ENCODE measurements at places on chromosomes 7 and 10.
A peak's percentile ranks its signal among the peaks of the same experiment; 100 is the strongest.

- no peak for DNase-seq
Measured at GRCh38 chr7:137717045-137717444, 129.7 kb downstream of the DGKI start.

DNA sequence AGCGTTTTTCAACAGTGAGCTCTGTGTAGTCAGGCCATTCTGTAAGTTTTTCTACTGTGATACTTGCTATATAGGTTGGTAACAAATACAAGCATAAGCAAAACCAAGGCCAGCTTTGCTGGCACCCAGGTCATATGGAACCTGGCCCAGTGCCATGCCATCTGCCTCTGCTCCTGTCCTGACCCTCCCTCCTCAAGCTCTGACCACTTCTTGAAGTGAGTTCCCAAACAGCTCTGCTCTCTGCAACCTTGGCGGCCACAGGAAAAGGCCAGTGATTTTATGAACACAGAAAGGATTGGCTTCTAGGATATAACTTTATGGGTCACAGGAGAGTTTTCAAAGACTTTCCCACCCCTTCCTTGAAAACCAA, 12.8 kb downstream of the NOD1 start:
- DNase-seq, result no peak

- no peak for DNase-seq
Measured at GRCh38 chr10:13847201-13847631, 260.5 kb downstream of the PRPF18 start.

- peak; percentile 44 for DNase-seq
Measured at GRCh38 chr7:81846398-81846797, 76.6 kb upstream of the HGF start.

DNA sequence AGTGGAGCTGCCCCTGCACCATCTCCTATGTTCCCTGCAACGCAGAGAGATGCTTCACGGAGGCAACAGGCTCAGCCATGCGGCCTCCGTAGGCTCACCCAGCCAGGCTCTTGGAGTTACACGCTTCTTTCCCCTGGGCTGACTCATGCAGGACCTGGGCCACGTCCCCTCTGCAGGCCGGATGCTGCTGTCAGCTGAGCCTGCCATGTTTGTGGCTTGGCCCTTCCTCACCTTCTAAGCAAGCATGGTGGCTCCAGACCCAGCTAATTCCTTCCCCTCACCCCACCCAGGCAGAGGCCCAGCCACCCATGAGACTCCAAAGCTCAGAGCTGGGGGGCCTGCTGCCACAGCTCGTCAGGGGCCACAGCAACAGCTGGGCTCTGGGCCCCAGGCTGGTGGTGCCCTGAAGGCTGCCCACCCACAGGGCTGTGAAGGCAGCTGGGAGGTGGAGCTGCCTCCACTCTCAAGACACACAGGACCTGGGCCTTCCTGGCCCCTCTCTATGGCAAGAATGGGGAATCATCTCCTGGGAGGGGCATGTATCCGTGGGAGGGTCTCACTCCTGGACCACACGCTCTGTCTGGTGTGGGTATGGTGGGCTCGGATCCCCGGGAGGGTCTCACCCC, 219.6 kb downstream of the ELFN1 start:
- peak; percentile 88 for DNase-seq

DNA sequence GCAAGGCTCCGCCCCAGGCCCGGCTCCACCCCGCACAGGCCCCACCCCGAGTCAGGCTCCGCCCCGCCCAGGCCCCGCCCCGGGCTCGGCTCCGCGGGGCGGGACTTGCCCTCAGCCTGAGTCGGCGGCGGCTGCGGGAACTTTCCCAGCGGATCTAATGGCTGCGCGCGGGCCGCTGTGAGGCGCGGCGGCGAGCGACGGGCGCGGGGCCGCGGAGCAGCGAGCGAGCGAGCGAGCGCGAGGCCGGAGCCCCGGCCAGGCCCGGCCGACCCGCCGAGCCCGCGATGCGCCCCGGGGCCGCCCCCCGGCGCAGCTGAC, at the start of gene INPP5A:
TSS of gene INPP5A (plus strand) at position 104 of the 318 bp plus-strand sequence. CDS start 310 bp downstream, outside the sequence.
- no peak for DNase-seq

GRCh38 chr10:10295537-10295936, 722.1 kb upstream of the CELF2 start:
- DNase-seq, result no peak

- no peak for DNase-seq
Measured at GRCh38 chr10:124629415-124629814, 114.8 kb downstream of the FAM53B start.

DNA sequence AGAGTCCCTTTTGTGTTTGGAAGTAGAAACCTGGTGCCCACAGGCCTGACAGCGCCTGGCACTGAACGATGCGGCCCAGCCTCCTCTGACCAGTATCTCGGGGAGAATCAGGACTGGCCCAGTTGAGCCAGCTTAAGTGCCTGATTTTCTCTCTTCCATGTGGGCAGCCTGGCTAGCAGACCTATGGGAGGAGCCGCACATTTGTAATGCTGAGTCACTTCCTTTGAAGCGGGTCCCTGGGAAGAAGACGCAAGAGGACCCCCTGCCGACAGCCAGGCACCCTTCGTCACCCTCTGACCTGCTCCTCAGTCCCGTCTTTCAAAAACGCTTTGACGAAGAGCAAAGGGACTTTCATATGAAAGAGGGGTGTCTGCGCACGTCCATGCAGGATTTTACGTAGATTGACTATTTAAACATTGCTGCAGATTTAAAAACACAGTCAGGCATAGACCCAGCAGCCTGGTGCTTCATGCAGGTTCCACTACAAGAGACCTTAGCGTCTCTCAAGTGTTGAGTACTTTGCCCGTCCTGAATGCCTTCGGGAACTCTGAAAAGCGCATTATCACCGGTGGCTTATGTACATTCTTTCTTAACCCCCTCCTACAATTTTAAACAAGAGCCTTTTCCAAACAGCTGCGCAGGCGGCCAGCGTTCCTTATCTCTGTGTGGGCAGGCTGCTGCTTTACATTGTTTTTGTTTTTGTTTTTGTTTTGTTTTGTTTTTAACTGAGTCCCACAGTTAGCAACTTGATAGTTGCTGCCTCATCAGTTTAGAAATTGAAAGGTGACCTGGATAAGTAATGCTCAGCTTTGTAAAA, 36.5 kb upstream of the AP5Z1 start:
- DNase-seq, result peak; percentile 39

DNA sequence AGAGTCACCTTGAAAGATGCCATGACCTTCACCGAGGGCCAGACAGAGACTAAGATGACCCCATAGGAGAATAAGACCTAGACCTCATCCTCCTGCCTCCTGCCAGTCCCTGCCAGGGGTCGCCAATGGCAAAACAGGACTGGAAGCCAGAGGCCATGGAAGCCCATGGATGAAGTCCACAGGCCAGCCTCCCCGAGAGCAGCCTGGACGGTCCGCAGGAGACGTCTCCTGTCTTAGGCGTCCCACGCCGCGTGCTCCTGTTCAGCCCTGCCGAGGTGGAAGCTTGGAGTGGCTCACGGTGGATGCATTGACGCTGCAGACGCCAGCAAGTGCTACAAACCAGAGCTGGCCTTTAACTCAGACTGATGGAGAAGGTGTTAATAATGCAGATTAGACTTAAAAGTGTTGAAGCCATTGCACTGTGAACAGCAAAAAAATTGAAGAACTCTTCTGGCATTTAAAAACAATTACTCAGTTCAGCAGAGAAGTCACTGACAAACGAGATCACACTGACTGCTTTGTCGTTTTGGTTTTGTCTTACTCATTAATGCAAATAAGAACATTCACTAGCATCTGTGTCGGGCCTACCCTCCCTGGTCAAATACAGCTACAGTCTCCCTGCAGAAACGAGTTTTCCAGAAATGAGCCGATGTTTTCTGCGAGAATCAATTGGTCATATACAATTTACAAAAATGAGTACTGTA, 38.1 kb upstream of the FAM20C start:
- no peak for DNase-seq

DNA sequence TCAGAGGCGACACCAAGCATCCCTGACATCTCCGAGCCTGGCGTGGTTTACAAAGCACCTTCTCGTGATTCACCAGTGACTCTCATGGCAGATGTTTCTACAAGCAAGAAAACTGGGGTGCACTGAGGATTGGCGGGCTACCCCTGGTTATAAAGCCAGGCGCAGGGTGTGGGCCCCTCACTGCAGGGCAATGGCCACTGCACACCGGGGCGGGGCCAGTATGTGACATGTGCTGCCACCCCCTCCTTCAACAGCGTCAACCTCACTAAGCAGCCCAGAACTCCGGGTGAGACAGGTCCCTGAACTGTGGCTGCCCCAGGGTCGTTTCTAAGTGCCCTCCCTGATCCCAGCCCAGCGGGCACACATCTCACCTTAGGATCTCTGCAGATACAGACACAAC, 63.8 kb downstream of the CHST15 start:
- no peak for DNase-seq

DNA sequence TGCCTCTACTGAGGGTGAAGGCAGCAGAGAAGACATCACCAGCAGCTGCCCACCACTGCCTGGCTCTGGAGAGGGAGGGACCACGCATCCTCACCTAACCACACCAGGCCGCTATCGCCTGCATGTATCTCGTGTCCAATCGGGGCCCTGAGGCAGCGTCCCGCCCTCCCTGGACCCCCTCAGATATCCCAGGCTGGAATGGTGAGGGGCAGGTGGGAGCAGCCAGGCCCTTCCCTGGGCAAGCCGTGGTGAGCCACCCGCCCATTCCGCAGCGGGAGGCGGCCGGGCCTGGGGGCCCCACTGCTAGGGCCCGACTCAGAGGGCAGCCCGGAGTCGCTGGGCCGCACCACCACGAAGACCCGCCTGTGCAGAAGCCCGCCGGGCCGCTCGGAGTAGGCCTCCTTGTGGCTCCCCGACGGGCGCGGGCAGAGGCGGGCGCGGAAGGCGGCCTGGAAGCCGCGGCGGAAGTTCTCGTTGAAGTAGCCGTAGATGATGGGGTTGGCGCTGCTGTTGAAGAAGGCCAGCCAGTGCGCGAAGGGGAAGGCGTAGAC, 21.6 kb upstream of the PPA1 start:
- DNase-seq, result no peak

GRCh38 chr10:30059209-30060107, at the start of gene JCAD:
JCAD (minus strand) TSS chr10:30059586; CDS start chr10:30047812, 11,774 bp downstream.
- no peak for DNase-seq

DNA sequence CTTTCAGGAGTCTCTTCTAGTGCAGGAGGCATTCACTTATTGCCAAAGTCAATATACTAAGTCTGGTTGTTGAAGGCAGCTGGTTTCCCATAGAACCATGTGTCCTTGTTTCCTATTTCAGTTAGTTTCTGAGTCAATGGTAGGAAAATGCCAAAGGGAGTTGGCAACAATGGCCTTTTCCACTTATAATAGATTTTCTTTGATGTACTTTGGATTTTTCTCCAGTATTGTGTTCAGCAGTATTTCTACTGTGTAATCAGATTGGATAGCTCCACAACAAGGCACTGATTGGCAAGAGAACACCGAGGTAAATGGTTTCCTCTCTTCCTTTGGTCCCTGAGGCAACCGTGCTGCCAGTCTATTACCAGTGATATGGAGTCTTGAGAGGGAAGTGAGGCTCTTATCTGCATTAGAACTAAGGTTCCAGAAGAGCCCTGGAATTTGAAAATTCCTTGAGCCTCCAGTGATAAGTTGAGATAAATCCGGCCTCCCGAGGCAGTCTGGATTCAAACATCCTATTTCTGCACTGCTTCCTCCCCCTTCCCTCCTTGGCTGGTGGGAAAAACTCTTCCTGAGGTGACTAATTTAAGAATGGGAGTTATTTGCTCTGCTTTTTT, 7.9 kb upstream of the SEPTIN7 start:
- no peak for DNase-seq

DNA sequence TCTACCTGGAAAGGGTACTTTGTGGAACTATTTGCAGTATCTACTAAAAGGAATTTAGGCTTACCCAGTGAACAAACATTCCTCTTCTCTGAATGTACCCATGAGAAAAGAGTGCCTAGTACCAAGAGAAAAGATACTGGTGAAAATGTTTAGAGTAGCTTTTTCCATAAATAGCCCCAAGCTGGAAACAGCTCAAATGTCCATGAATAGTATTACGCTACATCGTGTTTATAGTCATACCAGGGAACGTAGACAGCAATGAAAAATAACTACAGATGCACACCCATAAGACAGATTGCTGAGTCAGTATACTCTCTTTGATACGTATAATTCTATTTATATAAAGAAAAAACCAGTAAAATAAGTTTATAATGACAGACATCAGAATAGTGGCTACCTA, 285.9 kb downstream of the KLF6 start:
- peak; percentile 75 for DNase-seq

DNA sequence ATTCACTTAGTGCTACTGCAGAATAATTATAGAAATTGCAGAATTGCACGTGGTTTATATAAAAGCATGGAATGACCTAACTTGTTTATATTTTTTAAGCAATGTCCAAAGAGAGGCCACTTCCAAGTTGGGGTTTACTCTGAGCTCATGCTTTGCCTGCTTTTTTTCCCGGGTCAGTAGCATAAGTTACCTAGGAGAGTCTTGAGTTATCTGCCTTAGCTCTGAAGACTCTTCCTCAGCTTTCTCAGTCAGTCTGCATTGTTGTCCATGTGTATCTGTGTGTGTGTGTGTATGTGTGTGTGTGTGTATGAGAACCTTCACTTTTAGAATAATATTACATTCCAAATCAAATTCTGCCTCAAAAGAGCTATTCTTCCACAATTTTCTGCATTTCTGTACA, 239.5 kb upstream of the TCF7L2 start:
- DNase-seq, result no peak

GRCh38 chr10:76311752-76312636, 880.6 kb downstream of the LRMDA start:
- DNase-seq, result peak; percentile 62

GRCh38 chr10:75395932-75396630, 5.5 kb downstream of the ZNF503 start:
- DNase-seq, result no peak

DNA sequence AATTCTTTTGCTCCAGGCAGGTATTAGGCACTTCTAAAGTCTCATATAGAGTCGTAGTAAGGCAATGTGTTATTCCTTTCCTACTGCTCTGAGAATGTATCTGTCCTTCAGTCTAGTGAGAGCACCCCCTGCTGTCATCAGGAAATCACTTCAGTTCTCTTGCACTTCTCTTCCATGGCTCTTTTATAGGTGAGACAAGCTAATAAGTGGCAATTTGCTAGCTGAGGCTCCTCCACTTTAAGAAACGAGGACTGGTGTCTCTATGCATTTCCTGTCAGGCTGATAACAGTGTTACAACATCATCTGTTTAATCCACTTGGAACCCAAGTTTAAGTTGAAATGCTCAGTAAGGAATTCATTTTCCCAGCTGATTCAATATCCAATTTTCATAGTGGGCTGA, 350.6 kb downstream of the TFEC start:
- peak; percentile 20 for DNase-seq

DNA sequence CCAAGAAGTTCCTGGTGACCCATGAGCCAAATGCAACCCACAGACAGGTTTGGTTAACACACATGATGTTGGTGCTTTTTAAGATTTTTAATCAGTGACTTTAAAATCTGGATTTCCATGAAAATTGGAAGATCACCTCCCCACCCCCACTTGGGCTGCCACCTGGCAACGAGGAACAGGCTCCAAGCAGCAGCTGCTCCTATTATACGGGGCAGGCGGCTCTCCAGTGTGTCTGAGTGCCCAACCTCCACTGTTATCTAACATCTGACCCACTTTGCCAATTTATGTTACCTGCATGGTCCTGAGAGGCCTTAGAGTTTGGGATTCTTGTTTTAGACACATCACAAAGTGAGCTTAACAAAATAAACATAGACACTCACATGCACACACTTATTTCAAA, 56.4 kb downstream of the SGMS1 start:
- no peak for DNase-seq

GRCh38 chr10:47311932-47312662, 10.2 kb upstream of the GDF2 start:
- peak; percentile 68 for DNase-seq

Measured in M059J (cell line).